ENCODE measurements at places on chromosomes 3 and 15.

GRCh38 chr15:73972984-73973682, 19.0 kb downstream of the STOML1 start:
- DNase-seq, result peak; percentile 90

DNA sequence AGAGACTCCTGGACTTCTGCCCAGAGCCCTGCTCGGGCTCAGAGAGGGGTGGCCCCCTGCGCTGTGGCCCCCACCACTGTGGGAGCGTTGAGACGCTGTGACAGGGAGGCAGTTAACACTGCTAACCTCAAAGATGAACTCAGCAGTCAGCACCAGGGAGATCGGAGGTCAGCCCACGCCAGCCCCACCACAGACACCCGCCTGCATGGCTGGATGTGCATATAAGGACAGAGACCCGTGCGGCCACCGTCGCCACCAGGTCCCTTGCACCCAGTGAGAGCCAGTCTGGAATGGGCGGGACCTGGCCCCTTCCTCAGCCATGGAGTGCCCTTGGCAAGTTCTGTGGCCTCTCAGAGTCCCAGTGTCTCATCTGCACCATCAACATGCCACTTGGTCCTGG, 48.5 kb upstream of the FURIN start:
- no peak for DNase-seq

GRCh38 chr3:42804831-42805132, 492 bp upstream of the HIGD1A start:
- DNase-seq, result no peak

GRCh38 chr3:186940967-186941366, 10.6 kb downstream of the ST6GAL1 start:
- no peak for DNase-seq

DNA sequence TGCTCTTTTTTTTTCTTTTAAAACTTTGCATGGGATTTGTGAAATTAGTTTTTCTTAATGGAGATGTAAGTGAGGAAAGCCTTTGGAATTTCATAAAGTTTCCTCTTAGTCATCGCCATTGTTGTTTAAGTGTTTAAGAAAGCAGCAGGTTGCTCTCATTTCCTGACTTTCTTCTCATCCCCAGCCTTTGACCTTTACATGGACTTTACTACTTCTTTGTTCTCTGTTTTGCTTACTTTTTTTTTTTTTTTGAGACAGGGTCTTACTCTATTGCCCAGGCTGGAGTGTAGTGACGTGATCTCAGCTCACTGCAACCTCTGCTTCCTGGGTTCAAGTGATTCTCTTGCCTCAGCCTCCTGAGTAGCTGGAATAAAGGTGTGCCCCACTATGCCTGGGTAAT, 38.6 kb downstream of the FBXL2 start:
- no peak for DNase-seq

DNA sequence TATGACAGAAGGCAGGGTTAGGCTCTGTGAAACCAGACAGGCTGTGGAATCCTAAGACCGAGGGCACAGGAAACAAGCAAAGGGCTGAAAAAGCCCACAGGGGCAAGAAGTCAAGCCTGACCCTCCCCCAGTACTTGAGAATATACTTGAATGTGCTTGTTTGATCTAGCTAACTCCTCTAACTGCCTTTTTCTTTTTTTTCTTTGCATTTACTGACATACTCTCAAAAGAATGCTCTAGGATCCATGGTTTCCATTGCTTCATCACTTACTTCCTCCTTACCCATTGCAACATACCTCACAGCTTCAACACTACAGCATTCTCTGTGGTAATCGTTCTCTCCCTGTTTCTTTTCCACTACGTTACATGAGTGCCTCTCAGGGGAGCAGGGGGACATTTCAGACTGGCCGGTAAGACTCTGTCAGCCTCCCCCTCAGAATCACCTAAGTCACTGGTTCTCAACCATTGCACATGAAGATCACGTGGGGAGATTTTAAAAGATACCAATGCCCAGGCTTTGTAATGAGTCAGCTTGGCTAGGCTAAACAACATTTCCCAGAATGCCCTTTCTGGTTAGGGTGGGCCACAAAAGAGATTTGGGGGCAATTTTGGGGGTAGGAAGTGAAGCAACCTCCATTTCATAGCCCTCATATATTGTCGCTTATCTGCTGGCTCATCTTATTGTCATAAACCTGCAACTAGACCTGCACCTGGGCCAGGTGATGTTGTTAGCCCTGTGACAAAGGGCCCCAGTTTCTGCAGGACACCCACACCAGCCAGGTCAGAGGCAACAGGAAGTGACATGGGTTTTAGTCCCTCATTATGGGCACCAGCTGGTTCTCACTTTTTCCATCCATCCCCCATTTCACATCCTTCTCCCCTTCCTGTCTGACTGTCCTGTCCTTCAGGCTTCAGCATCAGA, 24.6 kb upstream of the RSL24D1 start:
- no peak for DNase-seq

DNA sequence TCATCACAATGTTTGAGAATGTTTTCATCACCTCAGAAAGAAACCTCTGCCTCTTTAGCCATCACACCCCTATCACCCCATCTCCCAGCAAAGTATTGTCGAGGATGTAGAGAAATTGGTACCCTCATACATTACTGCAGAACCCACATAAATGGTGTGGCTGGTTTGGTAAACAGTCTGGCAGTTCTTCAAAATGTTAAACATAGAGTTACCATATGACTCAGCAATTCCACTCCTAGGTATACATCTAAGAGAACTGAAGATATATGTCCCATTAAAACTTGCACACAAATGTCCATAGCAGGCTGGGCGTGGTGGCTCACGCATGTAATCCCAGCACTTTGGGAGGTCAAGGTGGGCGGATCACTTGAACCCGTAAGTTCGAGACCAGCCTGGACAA, 8.7 kb upstream of the ETFA start:
- no peak for DNase-seq

DNA sequence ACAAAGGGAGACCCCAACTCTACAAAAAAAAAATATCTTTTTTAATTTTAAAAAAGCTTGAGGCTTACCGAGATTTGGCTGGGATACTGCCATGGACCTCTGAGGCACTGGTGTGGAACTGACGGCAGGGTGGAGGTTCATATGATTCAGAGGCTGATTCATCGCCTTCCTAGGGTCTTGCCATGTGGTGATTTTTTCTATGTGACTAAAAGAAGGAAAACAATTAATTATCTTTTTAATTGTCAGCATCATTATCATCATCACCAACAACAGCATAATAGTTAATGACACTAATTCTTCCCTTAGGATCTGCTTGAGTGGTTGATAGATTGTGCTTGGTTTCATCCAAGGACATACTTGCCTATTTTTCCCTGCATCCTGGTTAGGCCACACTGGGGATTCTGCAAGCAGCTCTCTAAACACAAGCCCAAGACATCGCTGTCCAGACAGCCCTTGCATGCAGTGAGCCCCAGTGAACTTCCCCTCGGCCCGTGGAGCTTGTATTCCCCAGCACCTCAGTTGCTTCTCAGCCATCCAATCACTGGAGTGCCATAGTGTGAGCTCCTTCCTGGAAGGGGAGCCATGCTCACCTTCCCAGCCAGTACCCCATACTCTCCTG, 84.9 kb downstream of the WWTR1 start:
- DNase-seq, result no peak

- peak; percentile 63 for DNase-seq
These were observed 284.2 kb upstream of the TPM1 start for GRCh38 chr15:62758126-62758951.

DNA sequence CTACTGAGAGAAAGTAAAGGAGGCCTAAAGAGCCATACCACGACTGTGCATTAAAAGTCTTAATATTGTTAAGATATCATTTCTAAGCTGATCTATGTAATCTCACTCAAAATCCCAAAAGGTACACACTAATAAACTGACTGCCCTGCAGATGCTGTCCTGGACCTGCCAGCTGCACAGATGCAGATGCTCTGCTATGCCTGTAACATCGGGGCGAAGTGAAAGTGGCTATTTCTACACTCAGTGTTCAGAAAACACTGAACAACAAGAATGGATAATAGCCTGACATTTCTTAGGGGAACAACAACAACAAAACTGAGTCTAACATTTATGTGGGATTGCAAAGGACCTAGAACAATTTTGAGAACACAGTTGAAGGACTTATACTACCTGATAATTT, 31.9 kb downstream of the RAD18 start:
- no peak for DNase-seq

- DNase-seq, result no peak
These were observed 294.0 kb downstream of the RORA start for GRCh38 chr15:60935130-60935529.

GRCh38 chr15:45242289-45242688, 9.7 kb upstream of the SLC28A2 start:
- DNase-seq, result no peak

- DNase-seq, result no peak
These were observed 482.7 kb upstream of the MCTP2 start for GRCh38 chr15:93748710-93749109.

DNA sequence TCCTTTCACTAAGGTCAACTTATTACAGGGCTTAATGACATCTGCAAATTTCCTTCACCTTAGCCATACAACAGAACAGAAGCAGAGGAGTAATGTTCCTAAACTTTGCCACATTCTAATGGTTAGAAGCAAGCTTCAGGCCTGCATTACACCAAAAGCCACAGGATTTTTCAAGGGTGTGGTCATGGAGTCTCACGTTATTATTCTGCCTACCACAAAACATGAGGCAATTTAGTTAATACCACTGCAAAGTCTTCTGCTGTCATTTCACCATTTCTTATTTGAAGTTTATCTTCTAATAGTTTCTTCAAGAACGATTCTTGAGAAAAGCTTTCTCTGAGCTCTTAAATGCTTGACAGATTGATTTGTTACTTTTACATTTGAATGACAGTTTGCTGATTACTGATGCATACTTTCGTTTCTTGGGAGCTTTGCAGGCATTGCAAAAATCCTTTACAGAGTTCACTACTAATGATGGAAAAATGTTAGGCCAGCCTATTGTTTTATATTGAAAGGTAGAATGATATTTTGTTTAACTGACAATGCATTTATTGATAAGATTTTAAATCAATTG, 1257.1 kb downstream of the NSUN3 start:
- DNase-seq, result no peak

- DNase-seq, result no peak
These were observed 79.6 kb downstream of the CRYGS start for GRCh38 chr3:186464424-186465093.

DNA sequence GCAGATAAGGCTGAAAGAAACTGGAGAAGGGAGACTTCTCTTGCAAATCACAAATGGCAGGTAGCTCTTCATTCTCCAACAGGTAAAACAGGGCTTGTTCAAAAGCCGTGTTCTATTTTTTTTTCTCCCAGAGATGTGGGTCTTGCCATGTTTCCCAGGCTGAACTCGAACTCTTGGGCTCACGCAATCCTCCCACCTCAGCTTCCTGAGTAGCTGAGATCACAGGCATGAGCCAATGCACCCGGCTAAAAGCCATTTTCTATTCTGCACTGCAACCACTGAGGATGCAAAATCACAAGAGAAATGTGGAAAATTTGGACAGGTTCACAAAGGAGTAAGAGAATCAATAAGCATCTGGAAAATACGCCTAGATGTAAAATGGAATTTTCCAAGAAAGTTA, 19.5 kb downstream of the EIF4E3 start:
- DNase-seq, result no peak

GRCh38 chr3:59251869-59252268, 202.0 kb upstream of the CFAP20DC start:
- no peak for DNase-seq

GRCh38 chr15:69591905-69592508, 139.4 kb downstream of the RPLP1 start:
- DNase-seq, result no peak
